ENCODE measurements at places on chromosomes 7 and 10.

DNA sequence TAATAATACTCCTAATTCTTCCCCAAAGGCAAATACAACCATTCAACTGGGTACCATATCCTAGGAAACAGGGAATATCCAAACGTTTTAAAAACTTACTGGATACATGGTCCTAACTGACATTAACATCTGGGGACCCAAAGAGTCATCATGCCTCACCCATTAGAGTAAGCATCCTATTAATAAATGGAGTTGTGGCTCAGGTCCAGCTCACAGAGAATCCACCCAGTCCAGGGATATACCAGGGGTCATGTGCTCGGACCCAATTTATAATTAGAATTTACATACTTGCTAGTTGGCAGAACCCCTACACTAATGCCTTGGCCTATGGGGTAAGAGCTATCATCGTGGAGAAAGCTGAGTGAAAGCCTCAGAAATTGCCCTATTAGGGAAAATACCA is 670.0 kb downstream of the XPNPEP1 start:
- no peak for DNase-seq

DNA sequence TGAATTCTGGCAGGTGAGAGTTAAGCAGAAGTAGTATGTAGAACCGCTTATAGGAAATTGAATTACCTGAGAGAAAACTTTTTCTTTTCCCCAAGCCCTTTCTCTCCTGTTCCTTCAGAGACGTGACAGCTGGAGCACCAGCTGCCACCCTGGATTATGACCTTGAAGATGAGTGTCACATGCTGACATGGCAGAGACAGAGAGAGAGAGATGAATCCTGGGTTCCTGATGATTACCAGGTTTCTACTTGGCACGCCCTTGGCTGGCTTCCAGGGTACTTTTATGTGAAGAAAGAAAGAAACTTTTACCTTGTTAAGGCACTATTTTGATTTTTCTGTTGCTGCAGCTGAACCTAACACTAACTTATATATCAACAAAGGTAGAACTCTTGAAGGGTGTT is 99.9 kb downstream of the GPR26 start:
- DNase-seq, result no peak

- DNase-seq, result peak; percentile 28
Observed at GRCh38 chr10:68135922-68136792, 26.9 kb downstream of the MYPN start.

- DNase-seq, result no peak
Observed at GRCh38 chr10:26557641-26558014, 119.5 kb downstream of the APBB1IP start.

- DNase-seq, result peak; percentile 76
Observed at GRCh38 chr7:143882604-143883078, 19.3 kb downstream of the TCAF1 start.

GRCh38 chr7:128830231-128831177 is at the start of gene FLNC:
Gene FLNC, plus strand, starts transcription at chr7:128830406. Its CDS starts 232 bp downstream, at chr7:128830638.
- no peak for DNase-seq

- no peak for DNase-seq
Observed at GRCh38 chr7:158264881-158265742, 322.5 kb downstream of the PTPRN2 start.
